Trophoblast cell (in vitro differentiated cells and primary cell): ENCODE measurements at places on chromosomes 11 and 22.

DNA sequence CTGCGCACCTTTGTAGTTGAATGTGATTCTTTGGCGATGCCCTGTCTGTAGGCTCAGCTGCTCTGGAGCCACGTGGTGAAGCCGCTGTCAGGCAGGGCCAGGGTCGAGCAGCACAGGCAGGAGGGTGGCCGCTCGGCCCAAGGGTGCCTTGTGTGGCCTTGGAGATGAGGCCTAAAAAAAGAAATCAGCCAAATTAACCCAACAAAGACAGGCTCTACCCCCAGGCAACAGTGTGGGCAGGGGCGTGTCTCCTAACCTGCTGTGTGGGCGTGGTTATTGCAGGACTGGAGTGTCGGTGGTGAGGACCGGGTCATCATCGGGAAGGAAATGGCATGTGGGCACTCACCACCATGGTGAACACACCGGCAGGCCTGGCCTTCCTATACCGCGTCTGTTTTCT lies 34.3 kb downstream of the CTTN start:
- DNase-seq, result no peak

DNA sequence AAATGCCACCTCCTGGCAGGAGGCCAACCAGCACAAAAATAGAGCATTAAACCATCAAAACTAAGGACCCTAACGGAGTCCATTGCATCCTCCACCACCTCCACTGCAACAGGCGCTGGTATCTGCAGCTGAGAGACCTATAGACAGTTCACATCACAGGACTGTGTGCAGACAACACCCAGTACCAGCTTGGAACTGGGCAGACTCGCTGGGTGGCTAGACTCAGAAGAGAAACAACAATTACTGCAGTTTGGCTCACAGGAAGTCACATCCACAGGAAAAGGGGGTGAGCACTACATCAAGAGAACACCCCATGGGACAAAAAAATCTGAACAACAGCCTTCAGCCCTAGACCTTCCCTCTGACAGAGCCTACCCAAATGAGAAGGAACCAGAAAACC lies 11.6 kb upstream of the TMEM45B start:
- DNase-seq, result no peak

DNA sequence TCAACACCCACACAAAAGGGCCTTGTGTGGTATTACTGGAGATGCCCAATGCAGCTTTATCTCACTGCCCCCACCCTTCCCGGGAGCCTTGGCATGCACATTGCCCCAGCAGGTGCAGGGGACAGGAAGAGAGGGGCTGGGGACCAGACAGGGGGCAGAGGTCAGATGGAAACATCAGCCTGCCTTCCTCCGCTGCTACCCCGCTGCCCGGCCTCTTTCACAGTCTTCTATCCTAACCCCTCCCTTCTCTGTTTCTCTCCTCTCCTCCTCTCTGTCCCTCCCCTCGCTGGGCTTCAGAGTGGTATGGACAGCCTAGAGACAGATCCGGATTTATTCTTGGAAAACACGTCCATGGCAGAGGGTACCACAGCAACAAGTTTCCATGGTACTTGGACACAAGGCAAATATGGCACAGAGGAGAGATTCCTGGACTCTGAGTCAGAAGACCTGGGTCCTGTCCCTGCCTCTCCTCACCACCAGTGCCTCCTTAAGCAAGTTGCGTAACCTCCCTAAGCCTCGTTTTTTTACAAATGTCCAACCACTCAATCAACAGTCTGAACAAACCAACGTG lies 8.3 kb upstream of the IGSF9B start:
- DNase-seq, result no peak

DNA sequence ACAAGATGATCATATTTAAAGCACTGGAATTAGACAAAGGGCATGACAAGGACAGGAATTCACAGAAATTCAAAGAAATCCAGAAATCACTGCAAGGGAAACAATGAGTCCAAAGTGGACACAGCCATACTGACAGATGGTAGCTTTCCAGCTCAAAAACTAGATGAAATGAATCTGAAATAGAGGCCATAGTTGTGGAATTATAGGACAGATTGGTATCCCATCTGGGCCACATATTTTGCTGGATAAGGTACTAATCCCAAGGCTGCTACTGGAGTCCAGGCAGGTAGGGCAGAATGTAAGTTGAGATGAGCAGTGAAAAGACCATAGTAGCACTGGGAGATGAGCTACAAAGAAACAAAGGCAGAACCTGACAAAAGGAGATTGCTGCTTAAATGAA lies 258.3 kb upstream of the ANO3 start:
- DNase-seq, result no peak

- no peak for DNase-seq
Measured at GRCh38 chr11:75770102-75770501, 1.5 kb downstream of the DGAT2 start.
